ENCODE measurements at places on chromosomes 4 and X.

GRCh38 chrX:5907207-5907606, 321.5 kb downstream of the NLGN4X start:
- no peak for DNase-seq

- peak; percentile 78 for DNase-seq
Observed at GRCh38 chr4:55866973-55867574, 13.6 kb downstream of the EXOC1 start.

DNA sequence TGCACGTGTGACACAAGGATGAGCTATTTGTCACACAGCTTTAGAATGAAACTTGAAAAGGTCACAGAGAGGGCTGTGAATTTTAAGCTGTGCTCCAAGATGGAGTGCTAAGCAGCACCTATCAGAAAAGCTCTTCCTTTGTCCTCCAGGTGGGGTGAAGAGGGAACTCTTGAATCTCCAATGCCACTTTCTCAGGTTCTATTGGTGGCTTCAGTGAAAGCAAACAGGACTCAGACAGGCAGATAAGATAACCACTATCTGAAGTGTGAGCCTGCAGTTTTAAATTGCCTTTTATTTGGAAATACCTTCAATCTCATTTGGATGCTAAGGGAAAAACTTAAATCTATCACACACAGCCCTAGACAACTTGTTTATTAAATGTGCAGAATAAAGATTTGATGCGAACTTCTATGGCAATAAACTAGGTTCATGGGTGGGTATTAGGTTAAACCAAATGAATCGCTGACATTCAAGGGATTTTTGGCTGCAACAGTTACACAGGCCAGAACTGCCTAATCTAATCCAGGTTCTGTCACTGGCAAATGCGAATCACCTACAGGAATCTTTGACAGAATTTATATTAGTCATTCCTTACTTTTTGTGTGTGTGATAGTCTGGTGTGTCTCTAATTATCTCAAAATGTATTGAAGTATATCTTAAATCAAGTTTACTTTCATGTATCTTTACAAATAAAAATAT, 13.6 kb upstream of the PDGFRA start:
- DNase-seq = no peak

DNA sequence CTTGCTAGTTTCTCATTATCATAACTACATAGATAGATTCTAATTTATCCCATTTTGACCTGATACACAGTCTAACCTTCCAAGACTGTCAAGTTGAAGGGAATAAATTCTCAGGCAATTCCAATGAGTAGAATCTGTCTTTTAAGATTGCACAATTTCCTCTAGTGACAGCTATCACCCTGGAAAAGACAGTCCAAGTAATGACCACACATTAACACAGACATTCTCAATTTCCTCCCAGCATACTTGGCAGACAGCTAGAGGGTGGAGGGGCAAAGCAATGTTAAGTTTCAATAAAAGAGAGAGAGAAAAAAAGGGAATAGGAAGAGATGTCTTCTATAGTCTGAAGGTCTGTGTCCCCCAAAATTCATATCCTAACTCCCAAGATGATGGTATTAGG, 234.7 kb downstream of the LDB2 start:
- DNase-seq = no peak

DNA sequence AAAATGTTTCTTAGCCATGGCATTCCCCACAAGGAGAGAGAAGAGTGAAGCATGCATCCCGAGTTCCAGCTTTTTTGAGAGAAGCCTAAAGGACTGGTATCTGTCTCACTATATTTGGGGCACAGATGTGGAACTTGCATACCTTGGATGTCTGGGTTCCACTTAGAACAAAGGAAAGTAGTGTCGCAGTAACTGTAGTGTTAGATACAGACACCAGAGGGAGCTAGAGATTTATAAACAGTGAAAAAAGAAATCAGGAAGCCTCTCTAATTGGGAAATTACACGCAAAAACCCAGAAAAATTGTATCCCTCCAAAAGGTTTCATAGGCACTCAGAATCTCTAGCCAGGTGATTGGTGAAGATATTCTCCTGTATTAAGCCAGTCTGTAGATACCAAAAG, 34.4 kb downstream of the AGTR2 start:
- DNase-seq = peak; percentile 16

DNA sequence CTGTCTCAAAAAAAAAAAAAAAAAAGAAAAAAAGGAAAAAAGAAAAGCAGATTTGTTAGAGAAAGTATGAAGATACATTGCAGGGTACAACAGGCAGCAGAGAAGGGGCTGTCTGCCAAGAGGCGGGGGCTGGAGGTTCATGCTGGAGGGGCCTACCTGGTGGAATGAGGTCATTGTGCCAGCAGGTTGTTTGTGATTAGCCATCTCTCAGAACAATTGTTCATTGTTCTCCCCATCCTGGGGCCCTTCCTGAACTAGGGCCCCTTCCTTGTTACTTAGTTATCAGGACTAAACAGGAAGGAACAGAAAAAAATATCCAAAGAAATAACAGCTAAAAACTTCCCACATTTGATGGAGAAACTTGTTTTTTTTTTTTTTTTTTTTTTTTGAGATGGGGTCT, 14.0 kb upstream of the GPKOW start:
- DNase-seq = no peak

GRCh38 chr4:185002784-185003183, 15.5 kb upstream of the HELT start:
- no peak for DNase-seq

DNA sequence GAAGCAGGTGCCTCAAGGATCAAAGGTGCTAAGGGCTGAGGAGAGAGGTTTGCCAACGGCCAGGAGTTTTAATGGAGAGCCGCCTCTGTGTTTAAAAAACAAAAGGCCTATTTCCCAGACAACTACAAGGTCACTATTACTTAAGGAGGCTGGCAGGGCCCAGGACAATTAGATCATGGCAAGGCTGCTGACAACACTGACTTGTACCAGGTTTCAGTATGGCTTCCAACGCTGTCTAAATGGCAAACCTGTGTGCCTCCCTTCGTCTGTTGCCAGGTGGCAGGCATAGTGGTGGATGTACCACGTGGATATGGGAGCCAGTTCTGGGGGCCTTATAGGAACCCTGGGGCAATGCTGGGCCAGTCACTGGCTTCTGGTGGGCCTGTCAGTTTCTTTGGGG, 41.0 kb downstream of the NSG1 start:
- no peak for DNase-seq

GRCh38 chr4:47118192-47118929, 87.0 kb downstream of the GABRB1 start:
- DNase-seq = no peak

- DNase-seq = no peak
Observed at GRCh38 chrX:74804574-74804973, 120.7 kb downstream of the NEXMIF start.
